Cardiac septum (tissue), 1 donor: ENCODE measurements at places on chromosomes 7 and 10. TPM values are rescaled to one million over a fixed set of nuclear protein-coding genes. Genes with fewer than 3 reads are reported as not detected.
A peak's percentile ranks its signal among the peaks of the same experiment; 100 is the strongest.

SDK1 gene
- 0.32 TPM for total RNA-seq

IDI2 gene
- total RNA-seq: 0.51 TPM

DNA sequence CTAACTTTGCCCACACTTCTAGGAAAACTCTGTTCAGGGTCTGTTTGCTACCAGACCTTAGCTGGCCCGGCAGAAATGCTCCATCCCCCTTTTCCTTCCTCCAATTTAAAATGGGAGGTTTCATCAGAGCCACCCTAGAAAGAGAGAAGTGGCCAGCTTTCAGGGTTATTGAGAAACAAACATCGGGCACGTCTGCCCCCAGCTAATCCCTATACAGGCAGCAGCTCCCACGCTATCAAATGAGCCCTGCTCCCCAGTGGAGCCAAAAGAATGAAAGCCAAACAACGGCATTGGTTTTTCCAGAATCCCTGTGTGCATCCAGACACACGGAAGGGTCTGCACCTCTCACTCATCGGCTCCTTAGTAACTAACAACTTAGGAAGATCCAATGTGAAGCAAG lies 132.5 kb downstream of the GRID1 start:
- no peak for DNase-seq

EGFR gene
- 7.6 TPM for total RNA-seq

DNA sequence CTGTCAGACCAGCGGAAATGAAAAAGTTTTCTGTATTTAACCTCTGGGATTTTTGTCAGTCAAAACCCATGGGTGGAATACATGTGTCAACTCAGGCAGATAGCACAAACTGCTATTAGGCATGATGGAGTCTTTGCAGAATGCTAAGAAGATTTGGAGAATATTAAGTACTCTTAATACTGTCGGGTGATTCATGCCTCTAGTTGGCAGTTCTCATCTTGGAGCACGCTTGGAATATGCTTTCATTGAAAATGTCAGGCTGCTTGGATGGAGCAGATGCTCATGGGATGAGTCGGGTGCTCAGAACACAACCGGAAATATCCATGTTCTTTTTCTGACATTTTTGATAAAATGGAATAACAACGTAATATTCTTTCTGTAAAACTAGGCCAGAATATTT lies 27.6 kb upstream of the PRKG1 start:
- no peak for DNase-seq

ELAPOR2 gene
- total RNA-seq: 8.9 TPM

DNA sequence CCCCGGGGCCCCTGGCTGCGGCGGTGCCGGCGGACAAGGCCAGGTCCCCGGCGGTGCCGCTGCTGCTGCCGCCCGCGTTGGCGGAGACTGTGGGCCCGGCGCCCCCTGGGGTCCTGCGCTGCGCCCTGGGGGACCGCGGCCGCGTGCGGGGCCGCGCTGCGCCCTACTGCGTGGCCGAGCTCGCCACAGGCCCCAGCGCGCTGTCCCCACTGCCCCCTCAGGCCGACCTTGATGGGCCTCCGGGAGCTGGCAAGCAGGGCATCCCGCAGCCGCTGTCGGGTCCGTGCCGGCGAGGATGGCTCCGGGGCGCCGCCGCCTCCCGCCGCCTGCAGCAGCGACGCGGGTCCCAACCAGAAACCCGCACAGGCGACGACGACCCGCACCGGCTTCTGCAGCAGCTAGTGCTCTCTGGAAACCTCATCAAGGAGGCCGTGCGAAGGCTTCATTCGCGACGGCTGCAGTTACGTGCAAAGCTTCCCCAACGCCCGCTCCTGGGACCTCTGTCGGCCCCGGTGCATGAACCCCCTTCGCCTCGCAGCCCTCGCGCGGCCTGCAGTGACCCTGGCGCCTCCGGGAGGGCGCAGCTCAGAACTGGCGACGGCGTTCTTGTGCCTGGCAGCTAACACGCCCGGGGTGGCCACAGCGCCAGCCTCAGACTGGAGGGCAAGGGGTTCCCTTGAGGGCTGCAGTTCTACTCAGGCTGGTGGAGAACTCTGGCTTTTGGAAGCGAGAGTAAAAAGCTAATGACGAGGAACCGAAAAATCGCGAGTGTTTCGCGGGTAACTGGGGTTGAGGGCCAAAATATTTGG lies 804 bp downstream of the FRAT1 start:
- peak; percentile 84 for DNase-seq

SPDYE6 gene
- not detected for total RNA-seq
